ENCODE measurements at places on chromosomes 1 and 21.

DNA sequence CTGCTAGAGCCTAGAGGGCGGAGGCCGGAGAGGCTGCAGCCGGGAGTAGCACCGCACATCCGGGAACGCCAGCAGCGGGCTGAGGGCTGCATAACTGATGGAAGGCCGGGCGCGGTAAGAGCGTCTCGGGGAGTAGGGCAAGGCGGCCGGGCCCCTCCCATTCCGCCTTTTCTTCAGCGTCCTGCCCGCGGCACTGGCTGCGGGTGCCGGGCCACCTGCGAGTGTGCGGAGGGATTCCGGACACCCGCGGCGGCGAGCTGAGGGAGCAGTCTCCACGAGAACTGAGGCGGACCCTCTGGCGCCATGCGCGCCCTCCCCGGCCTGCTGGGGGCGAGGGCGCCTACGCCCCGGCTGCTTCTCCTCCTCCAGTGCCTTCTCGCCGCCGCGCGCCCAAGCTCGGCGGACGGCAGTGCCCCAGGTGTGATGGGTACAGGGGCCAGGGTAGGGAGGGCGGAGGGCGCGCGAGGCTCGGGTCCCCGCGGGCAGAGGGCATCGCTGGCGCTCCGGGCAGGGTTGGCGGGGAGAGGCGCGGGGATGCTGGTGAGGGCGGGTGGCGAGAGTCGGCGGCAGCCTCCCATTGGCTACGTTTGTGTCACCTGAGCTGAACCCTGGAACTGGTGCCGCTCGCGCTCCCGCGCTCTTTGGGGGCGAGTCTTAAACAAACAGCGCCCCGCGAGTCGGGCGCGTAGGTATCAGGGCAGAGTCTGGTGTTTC, 334.4 kb downstream of the SRGAP2C start:
- DNase-seq, result peak; percentile 64

- DNase-seq, result no peak
Observed at GRCh38 chr1:24514946-24515345, 12.3 kb downstream of the RCAN3 start.

GRCh38 chr1:230194525-230194924, 127.5 kb downstream of the GALNT2 start:
- DNase-seq, result no peak

- no peak for DNase-seq
Observed at GRCh38 chr1:222910699-222911098, 95.9 kb downstream of the DISP1 start.

DNA sequence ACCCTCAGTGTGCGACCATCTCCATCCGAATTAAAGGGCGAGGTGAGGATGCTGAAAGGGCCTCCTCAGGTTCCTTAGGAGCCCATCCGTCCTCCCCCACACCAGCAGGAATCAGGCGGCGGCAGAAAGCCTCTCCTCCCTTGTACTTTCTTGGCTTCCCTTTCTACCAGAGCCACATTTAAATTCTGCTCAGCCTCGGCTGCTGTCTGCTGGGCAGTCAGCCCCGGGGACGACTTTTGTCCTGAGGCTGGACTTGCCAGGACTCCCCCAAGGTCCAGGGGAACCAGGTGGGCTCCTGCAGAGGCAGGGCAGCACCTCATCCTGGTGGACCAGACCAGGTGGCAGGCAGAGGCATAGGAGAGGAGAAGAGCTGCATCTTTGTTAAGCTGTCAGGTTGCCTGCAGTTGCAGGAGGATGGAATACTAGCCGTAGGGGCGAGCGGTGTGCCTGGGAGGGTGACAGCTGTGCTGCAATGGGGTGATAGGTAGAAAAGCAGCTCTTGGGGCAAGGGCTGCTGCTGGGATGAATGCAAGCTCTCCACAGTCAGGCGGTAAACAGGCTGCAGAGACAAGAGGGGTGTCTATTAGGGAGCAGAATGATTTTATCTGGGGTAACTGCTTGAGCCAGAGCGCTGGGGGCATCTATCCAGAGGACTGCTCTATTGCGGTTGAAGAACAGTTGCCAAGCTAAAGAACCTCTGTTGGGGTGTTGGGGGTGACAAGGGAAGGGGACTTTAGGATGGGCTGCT, 46.2 kb upstream of the WASF2 start:
- DNase-seq, result no peak

DNA sequence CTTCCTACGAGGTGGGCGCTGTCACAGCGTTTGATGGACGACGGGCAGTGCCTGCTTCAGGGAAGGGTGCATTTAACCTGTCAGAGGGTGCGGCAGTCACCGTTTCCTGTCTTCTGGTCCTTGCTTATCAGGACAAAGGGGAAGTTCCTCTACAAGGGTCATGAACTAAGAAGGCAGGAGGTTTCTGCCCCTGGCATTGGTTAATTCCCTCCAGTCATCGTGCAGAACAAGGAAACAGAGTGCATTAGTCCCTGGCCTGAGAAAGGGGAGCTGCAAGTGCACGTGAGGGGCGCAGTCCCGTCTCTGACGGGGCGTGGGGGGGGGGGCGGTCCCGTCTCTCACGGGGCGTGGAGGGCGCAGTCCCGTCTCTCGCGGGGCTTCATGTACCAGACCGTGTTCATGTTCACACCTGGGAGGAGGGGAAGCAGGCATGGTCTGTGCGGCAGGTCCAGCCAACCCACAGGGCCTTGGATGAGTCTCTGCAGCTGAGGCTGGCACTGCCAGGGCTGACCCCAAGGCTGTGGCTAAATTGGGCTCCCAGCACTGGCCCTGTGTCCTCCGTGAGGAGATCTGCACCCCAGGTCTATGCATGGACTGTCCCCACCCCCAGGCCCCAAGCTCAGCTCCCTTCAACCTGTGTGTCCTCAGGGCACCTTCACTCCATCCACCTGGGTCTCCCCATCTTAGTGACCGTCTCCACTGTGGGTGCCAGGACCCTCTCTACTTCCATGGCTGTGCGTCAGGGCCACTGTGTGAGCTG, 89.2 kb upstream of the COL6A1 start:
- no peak for DNase-seq

DNA sequence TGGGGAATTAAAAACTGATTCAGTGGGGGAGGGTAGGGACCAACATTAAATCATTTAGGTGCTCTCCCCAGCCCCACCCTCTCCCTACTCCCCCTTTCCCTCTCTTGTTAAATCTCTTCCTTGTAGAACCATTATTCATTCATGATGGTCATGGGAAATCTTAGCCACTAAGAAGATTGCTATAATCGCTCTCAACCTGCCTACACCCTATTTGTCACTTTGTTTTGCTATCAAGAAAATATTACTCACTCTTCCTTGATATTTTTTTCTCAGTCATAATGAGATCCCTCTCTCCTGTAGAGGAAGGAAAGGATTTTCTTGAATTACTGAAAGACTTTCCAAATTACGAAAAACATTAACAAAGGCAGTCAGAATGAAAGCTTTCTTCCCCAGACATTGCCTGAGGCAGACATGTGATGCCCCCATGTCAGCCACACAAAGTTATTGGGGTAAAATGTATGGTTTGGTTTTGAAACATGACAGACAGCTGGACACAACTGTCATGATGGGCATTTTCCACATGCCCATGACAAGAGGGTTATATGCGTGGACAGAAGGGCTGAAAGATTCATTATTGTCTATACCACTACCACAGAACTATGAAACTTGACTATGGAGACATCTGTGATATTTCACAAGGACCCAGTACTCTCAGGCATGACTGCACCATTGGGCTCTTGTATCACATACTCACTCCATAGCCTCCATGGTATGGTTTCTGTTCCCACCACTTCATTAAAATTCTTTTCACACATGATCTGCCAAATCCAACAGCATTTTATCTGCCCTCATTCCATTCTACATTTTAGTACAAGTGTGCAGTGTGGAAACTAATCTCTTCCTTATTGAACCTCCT, 420.1 kb downstream of the DISC1 start:
- DNase-seq, result no peak

DNA sequence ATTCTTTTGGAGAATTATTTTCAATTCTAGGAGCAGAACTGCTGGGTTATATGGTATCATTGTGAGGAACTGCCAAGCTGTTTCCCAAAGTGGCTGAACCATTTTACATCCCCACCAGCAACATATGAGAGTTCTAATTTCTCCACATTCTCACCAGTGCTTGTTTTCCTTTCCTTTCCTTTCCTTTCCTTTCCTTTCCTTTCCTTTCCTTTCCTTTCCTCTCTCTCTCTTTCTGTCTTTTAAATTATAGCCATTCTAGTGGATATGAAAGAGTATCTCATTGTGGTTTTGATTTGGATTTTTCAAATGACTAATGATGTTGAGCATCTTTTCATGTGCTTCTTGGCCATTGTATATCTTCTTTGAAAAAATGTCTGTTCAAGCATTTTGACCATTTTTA, 45.3 kb downstream of the RUNX3 start:
- DNase-seq, result no peak

DNA sequence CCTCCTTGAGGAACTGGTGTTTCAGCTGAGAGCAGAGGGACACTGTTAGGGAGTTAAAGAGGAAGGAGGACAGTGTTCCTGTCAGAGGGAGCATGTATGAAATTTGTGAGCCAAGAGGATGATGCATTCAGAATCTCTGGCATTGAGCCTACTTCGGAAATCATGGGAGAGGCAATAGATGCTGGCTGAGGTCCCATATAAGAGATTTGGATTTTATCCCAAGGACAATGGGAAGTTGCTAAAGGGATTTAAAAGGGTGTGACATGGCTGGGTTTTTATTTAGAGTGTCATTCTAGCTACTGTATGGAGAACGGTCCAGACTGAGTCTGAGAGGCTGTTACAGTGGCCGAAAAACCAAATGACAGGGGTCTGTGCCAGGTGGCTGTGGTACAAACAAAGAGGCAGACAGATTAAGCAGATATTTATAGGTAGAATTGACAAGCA, 403.2 kb upstream of the B3GALT2 start:
- DNase-seq, result no peak

- DNase-seq, result no peak
Observed at GRCh38 chr1:72946903-72947499, 664.7 kb upstream of the NEGR1 start.

- no peak for DNase-seq
Observed at GRCh38 chr21:28325618-28326017, 667.1 kb downstream of the LTN1 start.

DNA sequence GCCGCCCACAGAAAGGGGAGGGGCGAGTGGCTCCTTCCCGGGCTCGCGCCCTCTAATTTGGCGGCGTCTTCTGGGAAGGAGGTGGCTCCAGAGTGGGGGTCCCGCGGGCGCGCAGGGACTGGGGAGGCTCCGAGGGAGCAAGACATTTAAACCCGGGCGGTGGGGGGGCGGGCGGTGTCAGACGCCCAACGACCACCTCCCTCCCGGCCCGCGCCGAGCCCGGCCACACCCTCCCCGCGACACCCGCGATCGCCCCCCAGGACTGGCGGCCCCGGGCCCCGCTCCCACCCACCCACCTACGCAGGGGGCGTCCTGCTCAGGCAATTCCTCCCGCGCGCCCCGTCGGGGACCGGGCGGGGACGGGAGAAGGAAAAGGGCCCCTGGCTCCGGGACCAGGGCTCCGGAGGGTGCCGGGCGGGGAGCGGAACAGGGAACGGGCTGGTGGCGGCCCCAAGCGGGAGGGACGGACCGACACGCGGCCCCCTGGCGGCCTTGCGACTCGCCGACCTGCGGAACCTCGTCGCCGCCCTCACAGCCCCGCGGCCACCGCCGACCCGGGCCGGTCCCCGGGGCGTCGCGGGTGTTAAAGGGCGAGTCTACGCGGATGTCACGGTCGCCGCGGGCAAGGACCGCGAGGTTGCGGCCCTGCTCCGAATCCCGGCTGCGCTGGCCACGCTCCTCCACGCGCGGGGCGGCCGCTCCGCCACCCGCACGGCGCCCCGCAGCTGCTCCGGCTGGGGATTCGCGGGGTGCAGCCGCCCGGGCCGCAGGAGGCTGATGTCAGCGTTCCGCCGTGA, 94.0 kb upstream of the FMN2 start:
- no peak for DNase-seq

DNA sequence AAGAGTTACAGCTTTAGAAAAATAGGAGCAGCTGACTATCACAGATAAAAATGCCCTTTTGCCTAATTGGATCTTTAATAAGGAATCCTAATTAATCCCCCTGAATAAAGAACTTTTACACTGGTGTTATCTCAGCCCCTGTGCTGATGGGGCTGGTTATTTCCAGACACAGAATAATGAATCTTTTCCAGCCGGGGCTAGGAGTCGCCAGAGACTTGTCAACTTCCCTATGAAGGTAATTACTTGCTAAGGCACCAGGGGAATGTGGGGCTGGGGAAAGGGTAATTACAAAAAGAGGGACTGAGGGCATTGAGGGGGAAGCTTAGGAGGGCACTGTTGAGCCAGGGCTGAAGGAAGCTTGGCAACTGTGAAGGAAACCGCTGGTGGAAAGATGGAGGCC, 34.5 kb downstream of the HMGB4 start:
- no peak for DNase-seq

- DNase-seq, result no peak
Observed at GRCh38 chr1:35500439-35500838, 56.8 kb downstream of the KIAA0319L start.

- DNase-seq, result peak; percentile 50
Observed at GRCh38 chr1:155085504-155086127, 7.0 kb downstream of the EFNA3 start.

- DNase-seq, result peak; percentile 61
Observed at GRCh38 chr1:168603501-168604110, 27.2 kb downstream of the XCL1 start.

GRCh38 chr1:240693036-240693435, 81.1 kb upstream of the GREM2 start:
- no peak for DNase-seq

DNA sequence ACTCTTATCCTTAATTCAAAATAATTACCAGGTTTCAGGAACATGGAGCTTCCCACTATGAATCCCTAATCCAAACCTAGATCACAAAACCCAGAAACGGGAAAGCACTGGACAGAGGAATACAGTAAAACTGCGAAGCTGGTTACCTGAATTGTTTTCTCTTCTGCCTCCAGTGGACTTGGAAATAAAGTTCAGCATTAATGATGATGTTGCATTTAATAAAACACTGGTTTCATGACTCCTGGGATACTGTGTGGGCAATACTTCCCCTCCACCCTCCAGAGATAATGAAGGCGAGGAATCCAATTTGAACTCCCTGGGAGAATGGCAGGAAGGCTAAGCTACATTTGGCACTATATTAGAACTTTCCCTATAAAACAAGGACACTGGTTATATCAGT, 65.1 kb downstream of the WLS start:
- DNase-seq, result no peak

GRCh38 chr1:30852026-30852425, 56.5 kb downstream of the SDC3 start:
- DNase-seq, result no peak

GRCh38 chr1:47751996-47752451, 245.2 kb downstream of the TRABD2B start:
- DNase-seq, result no peak

- no peak for DNase-seq
Observed at GRCh38 chr1:45221716-45222115, 15.3 kb upstream of the ZSWIM5 start.

DNA sequence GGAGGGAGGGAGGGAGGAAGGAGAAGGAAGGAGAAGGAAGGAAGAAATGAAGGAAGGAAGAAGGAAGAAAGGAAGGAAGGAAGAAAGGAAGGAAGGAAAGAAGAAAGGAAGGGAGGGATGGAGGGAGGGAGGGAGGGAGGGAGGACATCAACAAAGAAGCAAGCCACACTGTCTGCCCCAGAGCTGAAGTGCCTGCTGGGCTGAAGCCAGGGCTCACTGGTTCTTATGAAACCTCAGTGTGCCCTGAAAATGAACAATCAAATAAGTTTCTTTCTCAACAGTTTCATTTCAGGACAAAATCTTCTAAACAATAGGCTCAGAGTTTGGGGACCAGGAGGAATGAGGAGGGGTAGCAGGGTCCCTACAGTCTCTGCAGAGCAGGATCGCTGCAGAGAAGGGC, 21.1 kb downstream of the ARHGEF19 start:
- DNase-seq, result no peak

Measured in stimulated activated CD4-positive, alpha-beta T cell treated with anti-CD3 and anti-CD28 coated beads, TNF-alpha, amount 100 ng/mL, for 1 hour (primary cell).